Keratinocyte (primary cell): ENCODE measurements at places on chromosomes 7 and 10.

DNA sequence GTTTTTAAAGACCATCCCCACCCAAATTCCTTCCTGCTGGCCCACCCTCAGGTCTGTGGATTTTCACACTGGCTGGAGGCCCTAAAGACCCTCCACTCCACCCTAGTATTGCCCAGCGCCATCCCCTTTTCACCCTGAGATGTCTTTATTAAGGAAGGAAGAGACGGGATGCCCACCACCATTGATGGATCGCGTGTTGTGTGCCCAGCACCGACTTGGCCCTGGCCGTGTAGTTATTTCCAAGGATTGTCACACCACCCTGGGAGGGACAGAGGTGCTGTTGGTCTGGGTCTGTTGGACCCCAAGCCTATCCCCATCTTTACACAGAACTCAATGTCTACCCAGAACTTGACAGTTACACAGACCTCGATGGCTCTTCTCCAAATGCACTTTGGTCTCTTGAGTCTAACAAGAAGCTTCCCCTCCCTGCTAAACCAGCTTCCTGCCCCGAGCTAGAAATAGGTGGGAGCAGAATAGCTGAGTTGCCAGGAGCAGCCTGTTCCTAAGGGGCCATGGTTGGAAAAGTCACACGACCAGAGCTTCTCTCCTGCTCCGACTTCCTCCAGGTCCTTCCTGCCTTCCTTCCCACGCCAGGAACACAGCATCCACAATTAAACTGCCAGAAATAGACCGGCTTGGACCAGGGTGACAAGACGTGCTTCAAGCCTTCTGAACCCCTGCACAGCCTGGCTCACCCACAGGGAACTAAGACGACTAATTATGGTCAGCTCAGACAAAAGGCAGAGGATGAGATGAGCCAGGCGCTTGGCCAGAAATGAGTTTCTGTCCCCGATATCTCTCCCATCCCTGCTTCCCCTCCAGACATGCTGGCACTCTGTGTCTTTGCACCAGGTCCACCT is 139.5 kb upstream of the CHST15 start:
- peaks cover 4% of the 10 kb centered on the region for H3K27me3 ChIP-seq
- no peaks in the 10 kb centered on the region for H3K4me1 ChIP-seq
- DNase-seq, result no peak

DNA sequence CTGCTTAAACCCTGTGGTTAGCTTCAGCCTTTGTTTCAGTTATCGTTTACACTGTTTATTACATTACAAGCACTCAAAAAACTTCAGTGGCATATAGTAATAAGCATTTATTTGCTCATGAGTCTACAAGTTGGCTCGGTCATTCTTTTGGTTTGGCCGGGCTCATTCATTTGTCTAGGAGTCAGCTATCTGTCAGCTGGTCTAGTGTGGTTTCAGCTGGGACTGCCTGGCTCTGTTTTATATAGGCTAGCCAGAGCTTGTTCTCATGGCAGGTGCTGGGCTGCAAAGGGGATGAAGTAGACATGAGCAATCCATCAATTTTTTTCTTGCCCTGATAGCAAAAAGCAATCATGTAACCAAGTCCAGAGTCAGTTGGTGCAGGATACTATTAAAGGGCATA is 103.6 kb downstream of the MKLN1 start:
- peak; percentile 50 for DNase-seq
- no peaks in the 10 kb centered on the region for H3K27me3 ChIP-seq
- no peak overlapping the region for H3K27ac ChIP-seq
- no peak overlapping the region for H3K4me3 ChIP-seq

DNA sequence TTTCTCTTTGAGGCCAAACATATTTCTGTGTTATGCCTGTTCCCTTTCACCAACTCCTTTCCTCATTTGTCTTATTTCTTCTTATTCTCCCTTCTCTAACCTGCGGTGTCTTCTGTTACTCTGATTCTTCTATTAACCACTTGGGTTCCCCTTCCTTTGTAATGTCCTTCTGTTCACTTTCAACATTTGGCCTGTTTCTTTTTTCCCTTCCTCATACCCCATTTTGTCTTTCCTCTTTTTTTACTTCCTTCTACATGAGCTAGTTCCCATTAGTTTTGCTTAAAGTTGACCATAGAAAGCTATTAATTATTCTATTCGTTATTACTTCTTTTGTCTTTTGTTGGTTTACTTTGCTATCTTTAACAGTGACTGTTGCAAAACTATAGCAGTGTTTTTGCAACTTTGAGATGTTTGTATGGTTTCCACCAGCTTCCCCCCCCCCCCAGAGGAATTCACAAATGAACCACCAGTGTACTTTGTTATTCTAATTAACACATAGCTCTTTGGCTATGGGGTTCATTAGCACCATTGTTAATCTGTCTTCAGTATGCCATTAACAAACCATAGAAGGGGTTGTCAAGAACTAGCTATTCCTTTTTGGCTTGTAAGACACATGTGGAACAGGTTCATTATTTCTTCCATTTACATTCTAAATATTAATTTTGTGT is 2.9 kb downstream of the LRGUK start:
- no peak overlapping the region for H3K4me3 ChIP-seq
- no peaks in the 10 kb centered on the region for H3K27me3 ChIP-seq
- H3K27ac ChIP-seq, result no peak overlapping the region
- H3K4me1 ChIP-seq, result peaks cover 5% of the 10 kb centered on the region
- DNase-seq, result no peak

GRCh38 chr10:120221873-120222485 is 235.0 kb upstream of the PLPP4 start:
- H3K27me3 ChIP-seq, result no peaks in the 10 kb centered on the region

- no peaks in the 10 kb centered on the region for H3K36me3 ChIP-seq
- no peak overlapping the region for H3K4me3 ChIP-seq
- no peak for DNase-seq
- no peaks in the 10 kb centered on the region for H3K27me3 ChIP-seq
These were observed 15.3 kb downstream of the TPK1 start for GRCh38 chr7:144820552-144820951.

DNA sequence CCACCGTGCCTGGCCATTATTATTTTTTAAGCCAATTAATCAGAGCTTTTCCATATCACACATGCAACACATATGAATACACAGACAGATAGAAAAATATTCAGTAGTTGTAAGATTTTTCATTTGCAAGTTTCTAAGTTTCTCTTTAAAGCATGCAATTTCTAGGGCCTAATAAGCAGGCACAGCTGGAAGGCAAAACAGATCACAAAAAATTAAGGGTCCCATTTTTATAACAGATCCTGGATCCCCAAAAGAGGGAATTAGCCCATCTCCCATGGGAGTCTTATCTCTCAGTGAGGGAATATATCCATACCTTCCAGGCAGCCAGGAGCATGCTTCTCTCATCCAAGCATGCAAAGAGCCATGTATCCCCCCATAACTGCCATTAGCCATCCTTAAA is 31.2 kb upstream of the ZNF365 start:
- DNase-seq, result no peak
- H3K27me3 ChIP-seq, result no peaks in the 10 kb centered on the region
- H3K4me3 ChIP-seq, result no peak overlapping the region
- H3K36me3 ChIP-seq, result no peaks in the 10 kb centered on the region
- H3K4me1 ChIP-seq, result peaks cover 3% of the 10 kb centered on the region

DNA sequence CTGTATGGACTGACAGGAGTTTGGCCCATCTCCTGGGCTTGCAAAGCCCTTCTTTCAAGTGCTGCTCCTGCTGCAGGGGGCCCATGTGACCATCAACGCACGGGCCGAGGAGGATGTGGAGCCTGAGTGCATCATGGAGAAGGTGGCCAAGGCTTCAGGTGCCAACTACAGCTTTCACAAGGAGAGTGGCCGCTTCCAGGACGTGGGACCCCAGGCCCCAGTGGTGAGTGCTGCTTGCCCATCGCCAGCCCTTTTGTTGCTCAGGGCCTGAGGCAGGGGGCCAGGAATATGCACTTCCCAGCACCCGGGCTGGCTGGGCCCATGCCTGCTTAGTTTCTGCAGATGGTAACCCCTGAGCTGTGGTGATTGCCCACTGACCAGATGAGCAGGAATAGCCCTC is 8.7 kb downstream of the PGAM2 start:
- H3K27me3 ChIP-seq, result no peaks in the 10 kb centered on the region
- peaks cover 3% of the 10 kb centered on the region for H3K4me1 ChIP-seq
- H3K27ac ChIP-seq, result no peak overlapping the region
- H3K4me3 ChIP-seq, result no peak overlapping the region
- no peak for DNase-seq
- peaks cover 59% of the 10 kb centered on the region for H3K36me3 ChIP-seq

DNA sequence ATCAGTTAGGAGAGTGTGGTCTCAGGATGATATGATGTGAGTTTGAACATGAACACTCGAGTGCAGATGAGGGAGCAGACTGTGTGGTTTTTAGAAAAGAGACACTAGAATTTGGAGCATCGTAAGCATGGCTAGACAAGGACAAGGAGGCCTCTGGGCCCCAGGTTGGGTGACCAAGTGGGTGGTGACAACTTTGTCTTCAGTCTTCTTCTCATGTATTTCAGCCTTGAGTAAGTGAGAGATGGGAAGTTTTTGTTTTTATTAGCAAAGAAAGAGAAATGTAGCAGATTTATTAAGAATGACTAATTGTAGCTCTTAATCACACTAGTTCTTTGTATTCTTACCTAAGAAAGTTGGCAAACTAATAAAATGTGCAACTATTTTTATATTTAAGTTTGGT is 16.3 kb downstream of the TES start:
- no peaks in the 10 kb centered on the region for H3K27me3 ChIP-seq
- no peak for DNase-seq
- peaks cover 6% of the 10 kb centered on the region for H3K36me3 ChIP-seq
- H3K27ac ChIP-seq, result peak overlapping the region; percentile 36

DNA sequence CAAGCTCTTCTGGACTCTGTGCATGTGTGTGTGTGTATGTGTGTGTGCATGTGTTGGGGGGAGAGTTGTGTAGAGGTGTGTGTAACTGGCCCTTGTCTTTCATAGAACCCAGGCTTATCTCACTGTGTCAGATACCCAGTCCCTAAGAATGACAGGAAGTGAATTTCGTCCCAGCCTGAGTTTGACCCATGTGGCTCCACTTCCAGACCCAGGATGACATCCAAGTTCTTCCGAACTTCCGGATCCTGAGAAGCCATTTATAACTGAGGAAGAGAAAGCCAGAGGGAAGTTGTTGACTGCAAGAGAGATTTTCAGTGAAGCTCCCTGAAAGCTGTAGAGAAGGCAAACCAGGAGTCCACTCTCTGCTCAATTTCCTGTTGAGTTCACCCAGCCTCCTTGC is 53.2 kb downstream of the ADRB1 start:
- H3K27me3 ChIP-seq, result peaks cover 29% of the 10 kb centered on the region
- H3K36me3 ChIP-seq, result no peaks in the 10 kb centered on the region
- no peak for DNase-seq
- H3K27ac ChIP-seq, result no peak overlapping the region

GRCh38 chr10:22071332-22071731 is 67.8 kb upstream of the DNAJC1 start:
- DNase-seq, result no peak
- no peaks in the 10 kb centered on the region for H3K4me1 ChIP-seq
- H3K36me3 ChIP-seq, result no peaks in the 10 kb centered on the region
- no peaks in the 10 kb centered on the region for H3K27me3 ChIP-seq
- H3K27ac ChIP-seq, result no peak overlapping the region
- H3K4me3 ChIP-seq, result no peak overlapping the region

- no peak for DNase-seq
- H3K36me3 ChIP-seq, result no peaks in the 10 kb centered on the region
- no peaks in the 10 kb centered on the region for H3K27me3 ChIP-seq
- H3K4me3 ChIP-seq, result no peak overlapping the region
- no peaks in the 10 kb centered on the region for H3K4me1 ChIP-seq
These were observed 283.3 kb upstream of the PRKCQ start for GRCh38 chr10:6863381-6863780.

GRCh38 chr10:123808906-123809305 is 82.7 kb downstream of the CPXM2 start:
- H3K27ac ChIP-seq, result peak overlapping the region; percentile 65
- no peaks in the 10 kb centered on the region for H3K27me3 ChIP-seq
- no peak for DNase-seq
- no peaks in the 10 kb centered on the region for H3K36me3 ChIP-seq

DNA sequence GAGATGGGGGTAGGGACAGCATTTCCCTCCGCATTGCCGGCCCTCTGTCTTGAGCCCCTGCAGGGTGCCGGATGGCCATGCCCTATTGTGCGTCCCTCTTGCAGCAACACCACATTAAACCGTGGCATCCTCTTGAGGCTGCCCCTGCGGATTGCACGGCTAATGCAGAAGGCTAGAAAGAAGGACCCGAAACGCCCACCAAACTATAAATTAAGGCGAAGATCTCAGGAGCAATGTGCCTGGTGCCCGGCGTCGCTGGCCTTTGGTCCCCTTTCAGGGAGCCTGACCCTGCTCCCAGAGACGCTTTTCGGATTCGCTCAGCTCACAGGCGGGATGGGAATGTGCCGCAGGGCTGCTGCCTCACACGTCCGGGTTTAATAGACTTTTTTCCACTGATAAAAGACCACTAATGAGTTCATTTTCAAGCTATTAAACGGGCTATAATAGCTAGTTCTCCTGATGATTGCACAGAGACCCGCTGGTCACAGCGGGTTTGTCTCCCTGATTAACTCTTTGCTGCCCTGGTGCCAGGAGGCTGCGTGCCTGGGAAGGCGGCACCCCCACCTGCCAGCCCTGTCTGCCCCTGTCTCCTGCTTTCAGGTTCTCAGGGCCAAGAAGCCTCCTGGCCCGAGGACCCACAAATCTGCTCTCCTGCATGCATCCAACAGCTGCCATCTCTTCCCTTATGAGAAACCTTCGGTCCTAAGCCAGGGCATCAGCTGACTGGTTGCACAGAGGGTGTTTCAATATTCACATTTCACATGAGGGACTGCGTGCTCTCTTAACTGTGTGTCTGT is 128.3 kb downstream of the ADARB2 start:
- H3K36me3 ChIP-seq, result no peaks in the 10 kb centered on the region
- no peaks in the 10 kb centered on the region for H3K4me1 ChIP-seq
- H3K4me3 ChIP-seq, result no peak overlapping the region
- no peak overlapping the region for H3K27ac ChIP-seq
- no peak for DNase-seq
- peaks cover 8% of the 10 kb centered on the region for H3K27me3 ChIP-seq

DNA sequence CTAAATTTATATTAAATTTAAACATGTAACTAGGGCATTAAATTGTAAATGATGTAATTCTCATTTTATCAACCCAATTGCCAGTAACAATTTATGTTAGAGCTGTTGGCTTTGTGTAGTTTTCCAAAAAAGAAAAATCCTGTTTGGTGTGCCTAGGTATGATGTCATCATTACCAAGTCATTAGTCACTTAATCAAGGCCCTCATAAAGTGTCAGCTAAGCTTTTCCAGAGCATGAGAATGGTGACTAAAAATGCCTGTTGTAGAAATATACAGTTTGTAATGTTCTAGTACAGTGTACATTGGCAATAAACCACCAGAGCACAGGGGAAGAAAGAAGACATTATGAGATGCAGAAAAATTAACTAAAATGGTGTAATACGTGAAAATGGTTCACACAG is 593.8 kb upstream of the ANKRD30A start:
- DNase-seq, result peak; percentile 66
- H3K36me3 ChIP-seq, result no peaks in the 10 kb centered on the region
- peaks cover 25% of the 10 kb centered on the region for H3K4me1 ChIP-seq

- no peaks in the 10 kb centered on the region for H3K27me3 ChIP-seq
- no peaks in the 10 kb centered on the region for H3K36me3 ChIP-seq
- H3K27ac ChIP-seq, result no peak overlapping the region
- H3K4me3 ChIP-seq, result no peak overlapping the region
- peaks cover 30% of the 10 kb centered on the region for H3K4me1 ChIP-seq
These were observed 76.4 kb downstream of the OAT start for GRCh38 chr10:124342136-124342820.
